Stimulated activated CD8-positive, alpha-beta memory T cell treated with anti-CD3 and anti-CD28 coated beads, Interleukin-4, amount 100 ng/mL, for 4 hours (primary cell): ENCODE measurements at places on chromosomes 1 and 21.
A peak's percentile ranks its signal among the peaks of the same experiment; 100 is the strongest.

DNA sequence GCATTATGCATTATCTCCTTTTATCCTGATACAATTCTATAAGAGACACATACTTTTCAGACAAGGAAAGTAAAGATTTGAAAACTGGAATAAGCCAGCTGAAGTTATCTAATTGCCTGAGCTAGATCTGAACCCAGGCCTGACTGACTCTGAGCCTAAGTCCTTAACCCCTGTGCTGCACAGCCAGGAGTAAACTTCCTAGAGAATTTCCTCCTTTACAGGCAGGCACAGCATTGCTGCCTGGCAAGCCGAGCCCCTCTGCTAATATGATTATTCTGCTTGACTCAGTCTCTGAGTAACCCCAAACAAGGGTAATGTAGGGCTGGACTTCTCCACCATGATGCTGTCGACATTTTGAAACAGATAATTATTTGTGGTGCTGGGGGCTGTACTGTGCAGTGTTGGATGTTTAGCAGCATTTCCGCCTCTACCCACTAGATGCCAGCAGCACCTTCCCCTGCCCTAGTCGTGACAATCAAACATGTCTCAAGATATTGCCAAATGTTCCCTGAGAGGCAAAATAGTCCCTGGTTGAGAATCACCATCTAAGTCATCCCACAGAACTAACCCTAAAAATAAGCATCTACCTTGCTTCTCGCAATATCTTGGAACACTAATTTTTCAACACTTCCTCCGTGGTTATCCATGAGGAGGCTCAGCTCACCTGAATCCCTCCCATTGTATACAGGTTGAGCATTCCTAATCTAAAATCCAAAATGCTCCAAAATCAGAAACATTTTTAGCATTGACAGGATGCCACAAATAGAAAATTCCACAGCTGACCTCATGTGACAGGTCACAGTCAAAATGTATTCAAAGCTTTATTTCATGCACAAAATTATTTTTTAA, 18.5 kb downstream of the CAMK1G start:
- DNase-seq = no peak

DNA sequence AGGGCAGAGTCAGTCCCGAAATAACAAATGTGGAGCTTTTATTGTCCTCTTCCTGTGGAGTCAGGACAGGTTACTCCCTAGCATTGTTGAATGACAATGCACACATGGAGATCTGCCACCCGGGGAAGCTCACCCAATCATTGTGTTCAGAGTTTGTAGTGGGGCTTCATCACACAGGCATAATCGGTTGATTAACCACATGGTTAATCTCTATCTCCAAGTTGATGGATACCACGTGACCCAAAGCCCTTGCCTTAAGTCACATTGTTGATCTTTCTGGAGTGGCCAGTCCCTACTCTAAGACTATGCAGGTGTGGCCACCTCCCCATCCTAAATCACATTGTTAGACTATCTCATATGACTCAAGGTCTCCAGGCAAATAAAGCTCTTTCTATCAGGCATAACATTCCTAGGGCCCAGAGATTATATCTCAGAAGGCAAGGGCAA, 2.6 kb upstream of the C1orf141 start:
- DNase-seq = no peak

GRCh38 chr1:86692641-86693040, 11.7 kb upstream of the SH3GLB1 start:
- no peak for DNase-seq

GRCh38 chr1:172977296-172978017, 73.3 kb downstream of the TNFSF18 start:
- DNase-seq = no peak

GRCh38 chr1:231094421-231094820, 54.4 kb upstream of the FAM89A start:
- DNase-seq = no peak

- no peak for DNase-seq
These were observed 31.1 kb upstream of the RGS8 start for GRCh38 chr1:182715531-182715930.

- no peak for DNase-seq
These were observed 35.9 kb downstream of the DNASE2B start for GRCh38 chr1:84434081-84434769.

DNA sequence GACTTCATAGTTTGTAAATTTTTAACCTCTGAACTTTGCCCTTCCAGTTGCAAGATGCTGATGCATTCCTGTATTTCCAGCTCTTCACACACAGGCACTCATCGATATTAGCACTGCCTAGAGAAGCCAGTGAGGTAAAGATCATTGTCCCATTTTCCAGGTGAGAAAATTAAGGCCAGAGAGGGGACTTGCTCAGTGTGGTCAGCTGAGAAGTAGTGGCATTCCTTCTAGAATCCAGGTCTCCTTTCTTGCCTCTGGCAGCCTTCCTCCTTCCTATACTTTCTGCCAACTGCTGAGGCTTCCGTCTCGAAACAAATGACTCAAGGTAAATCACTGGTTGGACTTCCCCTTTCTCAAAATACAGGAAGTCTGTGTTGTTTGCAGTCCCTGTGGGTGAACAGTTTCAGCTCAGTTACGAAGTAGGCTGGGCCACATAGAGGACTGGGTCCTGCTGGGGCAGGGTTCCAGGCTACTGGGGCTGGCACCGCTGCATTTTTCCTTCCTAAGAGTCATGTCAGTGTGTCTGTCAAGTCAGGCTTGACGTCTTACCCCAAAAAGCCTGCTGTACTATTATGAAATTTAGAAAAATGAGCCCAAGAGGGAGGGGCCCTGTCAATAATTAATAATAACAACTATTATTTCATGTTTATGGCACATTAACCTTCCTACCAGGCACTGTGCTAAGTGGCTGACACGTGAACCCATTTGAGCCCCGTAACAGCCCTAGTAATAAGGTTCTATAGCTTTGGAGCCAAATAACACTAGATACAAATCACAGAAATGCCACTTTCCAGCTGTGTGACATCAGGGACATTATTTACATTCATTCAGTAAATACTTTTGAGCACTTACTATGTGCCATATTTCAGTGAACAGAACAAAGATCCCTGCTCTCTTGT, 16.6 kb upstream of the RNF19B start:
- DNase-seq = peak; percentile 34

DNA sequence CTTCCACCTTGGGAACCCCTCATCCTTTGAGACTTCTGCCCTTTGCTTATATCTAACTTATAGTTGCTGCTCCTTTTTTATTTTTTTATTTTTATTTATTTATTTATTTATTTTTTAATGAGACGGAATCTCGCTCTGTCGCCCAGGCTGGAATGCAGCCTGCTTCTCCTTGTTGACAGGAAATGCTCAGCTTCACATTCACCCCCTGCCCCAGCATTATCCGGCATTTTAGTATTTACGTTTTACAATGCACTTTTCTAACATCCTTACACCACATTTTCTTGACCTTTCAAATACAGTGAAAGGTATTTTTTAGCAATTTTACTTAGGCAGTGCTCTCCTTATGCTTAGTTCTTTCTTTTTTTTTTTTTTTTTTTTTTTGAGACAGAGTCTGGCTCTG, 14.9 kb downstream of the CXADR start:
- no peak for DNase-seq
